ENCODE measurements at places on chromosomes 2 and 18.
A peak's percentile ranks its signal among the peaks of the same experiment; 100 is the strongest.

DNA sequence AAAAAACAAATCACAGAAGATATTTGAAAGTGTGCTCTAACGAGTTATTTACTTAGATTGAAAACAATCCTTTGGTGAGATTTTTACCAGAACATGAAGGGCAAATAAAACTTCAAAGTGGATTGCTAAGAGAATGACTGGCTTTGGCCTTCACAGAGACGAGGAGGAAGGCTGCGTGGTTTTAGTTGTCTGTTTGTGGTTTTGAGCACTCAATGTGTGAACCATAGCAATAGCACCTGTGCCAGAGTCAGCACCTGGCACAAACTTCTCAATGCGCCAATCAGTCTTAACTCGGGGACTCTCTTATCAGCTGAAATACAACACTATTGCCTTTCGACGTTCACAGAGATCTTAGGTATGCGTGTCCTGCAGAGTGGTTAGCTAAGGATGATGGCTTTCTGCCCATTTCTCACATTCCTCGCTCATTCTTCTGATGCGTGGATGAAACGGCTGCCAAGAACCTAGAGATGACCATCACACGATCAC, 70.0 kb downstream of the MBP start:
- DNase-seq, result peak; percentile 86

GRCh38 chr2:37625156-37625555, 46.3 kb downstream of the CDC42EP3 start:
- DNase-seq, result no peak

- peak; percentile 26 for DNase-seq
These were observed 47.4 kb downstream of the VWA3B start for GRCh38 chr2:98134172-98135005.

DNA sequence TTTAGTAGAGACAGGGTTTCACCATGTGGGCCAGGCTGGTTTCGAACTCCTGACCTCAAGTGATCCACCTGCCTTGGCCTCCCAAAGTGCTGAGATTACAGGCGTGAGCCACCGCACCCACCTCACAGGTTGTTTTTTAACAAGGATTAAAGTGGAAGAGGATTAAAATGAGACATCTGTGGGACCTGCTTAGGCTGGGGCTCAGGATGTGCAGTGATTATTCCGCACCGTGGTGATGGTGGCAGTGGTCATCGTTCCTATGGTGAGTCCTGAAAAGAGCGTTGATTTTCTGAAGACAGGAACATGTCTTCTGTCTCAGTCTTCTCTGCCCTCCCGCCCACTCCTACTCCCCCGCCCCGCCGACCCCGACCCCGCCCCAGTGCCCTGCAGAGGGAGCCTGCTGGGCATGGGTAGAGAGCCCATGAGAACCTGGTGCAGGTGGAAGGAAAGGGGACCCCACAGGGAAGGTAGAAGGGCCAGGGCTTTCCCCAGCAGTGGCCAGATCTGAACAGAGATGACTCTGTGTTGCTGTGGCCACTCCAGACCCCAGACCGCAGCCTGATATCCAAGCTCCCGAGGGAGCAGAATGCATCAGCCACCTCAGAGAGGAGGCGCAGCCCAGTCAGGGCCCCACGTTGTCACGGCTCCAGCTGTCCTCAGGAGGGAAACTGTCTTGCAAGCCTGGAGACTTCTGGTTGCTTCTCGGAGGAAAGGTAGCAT, 34.5 kb upstream of the FOSL2 start:
- no peak for DNase-seq

GRCh38 chr2:58533376-58533775, 292.3 kb upstream of the FANCL start:
- no peak for DNase-seq

All from CD4-positive, alpha-beta T cell treated with Interleukin-12 subunit alpha and Interleukin-12 subunit beta, for 1 hour (primary cell).